Ureter (tissue), 1 donor: ENCODE measurements at places on chromosomes 5 and 9. TPM values are rescaled to one million over a fixed set of nuclear protein-coding genes. Genes with fewer than 3 reads are reported as not detected.

ARHGEF28 gene
- total RNA-seq, result 34.5 TPM

FAM163B gene
- total RNA-seq, result not detected

MATR3 gene
- total RNA-seq, result 259 TPM

GABRA1 gene
- not detected for total RNA-seq

PCDHGB3 gene
- total RNA-seq, result 3.2 TPM

- DNase-seq, result no peak
Measured at GRCh38 chr5:77210964-77211690, 647 bp downstream of the PDE8B start.

DNA sequence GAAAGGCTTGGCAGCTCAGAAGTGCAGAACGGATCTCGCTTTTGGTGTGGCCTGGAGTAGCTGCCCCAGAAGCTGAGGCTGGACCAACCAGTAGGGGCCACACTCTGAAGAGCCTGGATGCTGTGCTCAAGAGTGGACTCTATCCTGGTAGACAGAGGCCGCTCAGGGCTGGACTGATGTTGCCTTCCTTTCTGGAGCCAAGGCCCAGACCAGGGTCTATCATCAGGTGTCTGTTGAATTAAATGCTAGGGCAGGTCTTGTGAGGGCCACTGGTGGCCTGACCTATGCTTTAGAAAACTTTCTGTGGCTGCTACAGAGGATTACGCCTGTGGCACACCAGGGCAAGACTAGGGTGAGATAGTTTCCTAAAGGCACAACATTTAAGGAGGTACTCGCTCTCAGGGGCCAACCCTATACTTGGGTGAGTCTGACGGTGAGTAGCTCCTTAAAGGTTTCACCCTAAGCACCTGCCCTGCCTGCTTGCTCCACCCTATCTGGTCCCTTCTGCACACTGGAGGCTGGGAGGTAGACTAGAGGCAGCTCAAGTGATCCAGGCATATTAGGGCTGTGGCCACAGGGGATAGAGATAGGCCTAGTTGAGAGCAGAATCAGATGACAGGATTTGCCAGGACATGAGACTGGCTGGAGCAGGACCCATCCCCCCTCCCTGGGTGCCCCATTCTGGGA is 9.8 kb upstream of the IRF1 start:
- no peak for DNase-seq

ASPN gene
- 7.5 TPM for total RNA-seq

DNA sequence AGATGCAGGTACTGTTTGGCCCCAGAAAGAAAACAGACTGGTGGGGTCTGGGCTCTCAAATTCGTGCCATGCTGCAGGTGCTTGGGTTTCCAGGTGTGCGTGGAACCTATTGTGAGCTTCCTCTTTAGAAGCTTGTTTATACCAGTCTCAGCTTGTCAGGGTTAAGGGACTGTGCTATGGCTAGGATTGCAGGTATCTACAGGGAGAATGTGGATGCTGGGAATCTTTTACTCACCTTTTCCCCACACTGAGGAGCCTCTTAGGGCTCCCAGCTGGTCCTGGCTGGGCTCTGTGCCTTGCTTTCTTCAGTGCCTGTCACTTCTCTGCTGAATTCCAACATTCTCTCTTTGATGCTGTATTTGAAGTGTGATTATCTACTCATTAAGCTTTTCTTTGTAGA is 111.8 kb downstream of the WDR70 start:
- no peak for DNase-seq

ZNF658 gene
- 11.3 TPM for total RNA-seq

- DNase-seq, result no peak
Measured at GRCh38 chr5:156277290-156277689, 49.7 kb upstream of the SGCD start.
